LoVo (cell line): ENCODE measurements at places on chromosomes 7 and 10.

DNA sequence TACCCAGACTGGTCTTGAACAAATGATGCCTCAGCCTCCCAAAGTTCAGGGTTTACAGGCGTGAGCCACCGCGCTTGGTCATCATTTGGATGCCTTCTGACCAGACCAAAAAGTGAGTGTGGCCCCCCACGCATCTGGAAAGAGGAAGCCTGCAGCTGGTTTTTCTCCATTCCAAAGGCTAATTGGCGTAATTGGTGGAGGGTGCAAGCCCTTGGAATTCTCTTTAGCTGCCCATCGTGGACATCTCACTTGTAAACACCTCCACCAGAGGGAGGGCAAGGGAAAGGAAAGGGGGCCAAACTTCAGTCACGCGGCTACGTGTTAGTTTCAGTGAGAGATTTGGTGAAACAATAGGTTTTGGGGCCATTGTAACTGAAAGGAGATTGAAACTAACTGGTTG, 4.1 kb upstream of the ARHGAP21 start:
- no peak for DNase-seq

- no peak for DNase-seq
These were observed 23.4 kb downstream of the CBLL1 start for GRCh38 chr7:107767391-107767790.

DNA sequence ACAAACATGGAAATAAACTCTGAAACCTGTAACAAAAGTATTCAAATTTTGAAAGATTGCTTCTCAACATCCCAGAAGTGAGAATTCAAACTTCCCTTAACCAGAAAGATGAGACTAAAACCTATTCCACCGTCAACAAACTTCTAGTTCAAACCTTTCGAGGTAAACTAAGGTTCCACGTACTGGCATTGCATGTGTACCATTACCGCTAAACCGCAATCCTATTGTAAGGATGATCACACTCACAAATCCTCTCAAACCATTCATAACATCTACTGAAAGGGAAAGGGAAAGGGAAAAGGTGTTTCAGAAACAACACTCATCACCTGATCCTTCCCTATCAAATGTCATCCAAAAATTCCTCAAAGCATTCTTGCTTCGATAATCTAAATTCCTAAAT, 3.1 kb downstream of the SMURF1 start:
- no peak for DNase-seq

DNA sequence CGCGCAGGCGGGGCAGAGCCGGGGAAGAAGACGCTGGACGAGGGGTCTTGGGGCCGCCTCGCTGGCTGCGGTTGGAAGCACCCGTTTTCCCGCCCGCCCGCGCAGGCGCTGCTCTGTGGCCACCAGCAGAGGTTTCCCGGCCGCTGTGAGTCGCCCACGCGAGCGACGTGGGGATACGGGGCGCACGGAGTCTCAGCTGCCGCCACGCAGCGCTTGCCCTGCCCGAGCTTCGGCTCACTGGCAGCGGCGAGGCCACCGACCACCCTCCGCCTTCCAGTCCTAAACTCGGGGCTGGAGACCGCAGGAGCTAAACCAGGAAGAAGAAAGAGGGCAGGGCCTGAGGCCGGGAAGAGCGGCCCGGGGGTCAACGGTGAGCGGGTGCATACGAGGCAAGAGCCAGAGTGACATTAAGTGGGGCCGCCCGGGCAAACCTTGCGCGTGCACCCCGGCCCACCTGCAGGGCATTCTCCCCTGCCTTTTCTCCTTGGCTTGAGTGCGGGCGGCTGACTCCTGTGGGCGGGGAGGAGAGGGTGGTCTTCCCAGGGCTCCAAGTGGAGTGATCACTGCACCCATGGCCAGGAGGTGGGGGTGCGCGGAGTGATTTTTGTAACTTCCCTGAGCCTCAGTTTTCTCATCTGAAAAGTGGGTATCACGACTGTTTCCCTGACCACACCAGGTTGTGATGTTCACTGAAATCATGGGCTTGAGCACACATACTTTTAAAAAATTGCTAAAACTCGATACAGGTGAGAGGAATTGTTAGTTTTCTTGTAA, 7.1 kb upstream of the EMX2 start:
- no peak for DNase-seq

DNA sequence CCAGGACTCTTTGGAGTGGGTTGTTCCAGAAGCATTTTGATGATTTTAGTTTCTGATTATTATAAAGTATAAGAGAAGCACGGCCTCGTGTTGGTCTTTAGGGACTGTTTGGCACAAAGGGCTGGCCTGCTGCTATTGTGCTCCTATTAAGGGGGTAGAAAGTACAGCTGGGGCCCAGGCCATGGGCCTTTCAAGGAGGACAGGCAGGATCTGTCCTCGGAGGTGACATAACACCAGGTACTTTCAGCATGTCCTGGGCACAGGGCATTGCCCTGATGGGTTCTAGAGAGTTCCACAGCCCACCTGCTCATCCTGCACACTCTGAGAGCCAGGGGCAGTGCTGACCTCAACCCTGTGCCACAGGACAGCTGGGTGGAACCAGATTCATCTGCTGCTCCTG, 24.9 kb downstream of the STRA8 start:
- no peak for DNase-seq

- DNase-seq, result no peak
These were observed 42.2 kb upstream of the MXI1 start for GRCh38 chr10:110165239-110165638.

- peak; percentile 19 for DNase-seq
These were observed 149.8 kb downstream of the HBP1 start for GRCh38 chr7:107318523-107319160.

DNA sequence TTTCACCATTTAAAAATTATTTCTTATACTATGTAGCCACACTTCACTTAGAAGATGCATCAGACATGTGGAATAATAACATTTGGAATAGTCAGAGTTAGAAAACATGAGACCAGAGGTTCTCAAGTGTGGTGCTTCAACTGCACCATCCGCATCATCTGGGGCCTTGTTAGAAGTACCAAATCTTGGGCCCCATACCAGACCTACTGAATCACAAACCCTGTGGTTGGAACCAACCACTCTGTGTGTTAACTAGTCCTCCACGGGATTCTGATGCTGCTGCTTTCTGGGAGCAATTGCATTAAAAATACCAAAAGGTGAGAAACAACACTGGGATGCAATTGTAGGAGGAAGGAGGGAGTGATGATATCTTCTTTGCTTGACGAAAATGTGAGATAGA, 125.2 kb downstream of the GNAT3 start:
- DNase-seq, result no peak

GRCh38 chr10:44713307-44713706, 197.8 kb upstream of the TMEM72 start:
- DNase-seq, result no peak

DNA sequence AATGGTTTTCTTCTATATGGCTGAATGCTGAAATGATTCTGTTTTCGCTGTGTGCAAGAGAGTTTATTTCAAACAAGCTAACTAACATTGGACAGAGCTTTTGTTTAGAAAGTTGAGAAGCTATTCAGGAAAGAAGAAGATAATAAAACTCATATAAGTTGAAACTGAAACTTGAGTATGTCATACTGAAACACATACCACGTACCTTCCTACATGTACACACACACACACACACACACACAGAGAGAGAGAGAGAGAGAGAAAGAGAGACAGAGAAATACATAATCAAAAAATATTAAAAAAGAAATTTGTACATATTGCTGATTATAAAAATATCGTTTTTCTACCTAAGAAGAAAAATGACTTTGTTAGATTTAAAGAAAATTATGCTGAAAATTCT, 561.9 kb upstream of the KCND2 start:
- DNase-seq, result no peak

GRCh38 chr10:109205929-109206585, 717.3 kb downstream of the XPNPEP1 start:
- peak; percentile 11 for DNase-seq

GRCh38 chr10:15211464-15211979, 43.0 kb upstream of the NMT2 start:
- DNase-seq, result no peak

GRCh38 chr7:77438131-77438530, 22.0 kb upstream of the GSAP start:
- no peak for DNase-seq

- peak; percentile 58 for DNase-seq
These were observed 1.6 kb upstream of the IDI1 start for GRCh38 chr10:1050554-1050953.

DNA sequence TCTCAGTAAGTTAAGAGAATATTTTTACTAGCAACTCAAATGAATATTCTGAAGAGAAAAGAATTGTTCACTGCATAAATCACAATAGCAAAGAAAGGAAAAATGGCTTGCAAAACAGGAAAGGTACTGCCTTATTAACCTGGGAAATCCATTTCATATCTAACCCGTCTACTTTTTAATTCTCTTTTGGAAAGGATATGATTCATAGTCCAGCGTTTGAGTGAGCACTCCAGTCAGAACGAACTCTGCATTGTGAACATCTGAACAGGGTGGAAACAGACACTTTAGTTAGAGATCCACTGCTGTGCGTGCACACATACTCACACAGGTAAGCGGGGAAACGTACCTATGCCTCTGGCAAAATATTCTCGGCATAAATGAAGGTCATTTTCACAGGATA, 56.8 kb downstream of the PAXIP1 start:
- no peak for DNase-seq

DNA sequence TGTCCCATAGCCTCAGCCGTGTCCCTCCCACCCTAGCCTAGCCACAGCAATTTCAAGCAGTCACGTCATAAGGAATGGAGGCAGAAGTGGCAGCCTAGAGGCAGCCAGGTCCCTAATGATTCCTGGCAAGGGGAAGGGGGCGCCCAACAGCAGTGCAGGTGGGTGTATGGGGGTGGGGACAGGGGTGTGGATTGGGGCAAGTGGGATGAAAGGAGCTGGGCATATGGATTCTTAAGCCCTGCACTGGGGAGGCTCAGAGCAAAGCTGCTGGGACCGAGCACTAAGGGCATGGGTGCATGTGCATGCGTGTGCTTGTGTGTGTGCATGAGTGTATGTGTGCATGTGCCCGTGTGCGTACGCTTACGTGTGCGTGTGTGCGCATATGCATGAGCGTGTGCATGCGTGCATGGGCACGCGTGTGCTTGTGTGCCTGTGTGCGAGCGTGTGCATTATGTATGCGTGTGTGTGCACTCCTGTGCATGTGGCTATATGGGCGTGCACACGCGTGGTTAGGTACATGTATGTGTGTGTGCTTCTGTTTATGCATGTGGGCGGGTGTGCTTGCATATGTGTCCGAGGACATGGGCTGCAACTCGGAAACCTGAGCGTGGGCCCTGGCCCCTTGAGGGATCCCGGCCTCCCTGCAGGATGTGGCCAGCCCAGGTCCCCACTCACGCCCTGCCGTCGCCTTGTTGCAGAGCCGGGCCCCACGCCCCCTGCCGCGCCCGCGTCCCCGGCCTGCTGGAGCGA, 34.1 kb downstream of the SH2B2 start:
- no peak for DNase-seq

GRCh38 chr10:89590326-89590725, 54.7 kb downstream of the PANK1 start:
- no peak for DNase-seq

- no peak for DNase-seq
These were observed 35.3 kb downstream of the TRRAP start for GRCh38 chr7:98913612-98914011.

GRCh38 chr7:92622685-92623084, 32.5 kb upstream of the FAM133B start:
- DNase-seq, result no peak

- no peak for DNase-seq
These were observed 12.7 kb upstream of the ATP6V1F start for GRCh38 chr7:128849804-128850490.

GRCh38 chr10:37856881-37857286, 526 bp downstream of the ZNF248 start:
- no peak for DNase-seq

- no peak for DNase-seq
These were observed 493 bp downstream of the ZMIZ2 start for GRCh38 chr7:44748948-44749731.

DNA sequence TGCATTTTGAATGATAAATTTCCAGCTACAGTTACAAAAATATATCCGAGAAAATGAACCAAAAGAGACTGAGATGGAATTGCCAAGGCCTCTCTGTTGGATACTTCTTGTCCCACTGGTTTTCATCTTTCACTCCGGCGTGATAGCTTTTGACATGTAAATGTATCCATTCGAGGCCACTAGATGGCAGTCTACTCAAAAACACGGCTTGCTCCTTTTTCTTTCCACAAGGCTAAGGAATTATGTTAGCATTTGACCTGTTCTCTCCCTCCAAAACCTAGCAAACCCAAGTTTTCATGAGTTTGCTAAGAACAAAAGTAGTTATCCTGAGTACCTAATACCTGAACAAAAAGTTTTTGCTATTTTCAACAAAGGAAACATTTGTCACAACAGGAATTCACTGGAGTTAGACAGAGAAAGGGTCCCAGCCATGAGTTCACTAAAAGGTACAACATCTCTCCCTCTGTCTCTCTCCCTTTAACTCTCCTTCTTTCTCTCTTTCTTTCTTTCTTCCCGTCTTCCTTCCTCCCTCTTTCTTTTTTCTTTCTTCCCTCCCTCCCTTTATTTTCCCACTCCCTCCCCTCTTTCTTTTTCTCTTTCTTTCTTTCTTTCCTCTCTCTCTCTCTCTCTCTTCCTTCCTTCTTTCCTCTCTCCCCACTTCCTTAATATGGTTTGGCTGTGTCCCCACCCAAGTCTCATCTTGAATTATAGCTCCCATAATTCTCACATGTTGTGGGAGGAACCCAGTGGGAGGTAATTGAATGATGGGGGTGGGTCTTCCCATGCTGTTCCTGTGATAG, 207.9 kb upstream of the MYO3A start:
- peak; percentile 52 for DNase-seq

- DNase-seq, result no peak
These were observed 187.4 kb upstream of the GALNT17 start for GRCh38 chr7:70944516-70944915.

DNA sequence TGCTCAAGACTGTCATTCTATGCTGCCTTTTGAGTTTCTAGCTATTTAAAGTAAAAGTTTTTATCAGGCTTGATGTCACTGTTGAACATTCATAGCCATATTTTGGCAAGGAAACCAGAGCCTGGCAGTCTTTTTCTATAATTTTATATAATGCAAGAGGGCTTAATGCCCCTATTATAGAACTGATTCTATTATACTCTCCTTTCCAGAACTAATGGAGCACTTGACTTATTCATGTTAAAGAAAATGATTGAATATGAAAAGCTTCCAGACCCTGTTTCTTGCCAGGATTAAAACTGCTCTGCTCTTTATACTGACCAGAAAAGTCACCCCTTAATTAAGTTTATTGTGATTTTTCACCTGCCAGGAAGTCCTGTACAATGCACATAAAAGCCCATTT, 337.6 kb upstream of the CHRM2 start:
- no peak for DNase-seq

DNA sequence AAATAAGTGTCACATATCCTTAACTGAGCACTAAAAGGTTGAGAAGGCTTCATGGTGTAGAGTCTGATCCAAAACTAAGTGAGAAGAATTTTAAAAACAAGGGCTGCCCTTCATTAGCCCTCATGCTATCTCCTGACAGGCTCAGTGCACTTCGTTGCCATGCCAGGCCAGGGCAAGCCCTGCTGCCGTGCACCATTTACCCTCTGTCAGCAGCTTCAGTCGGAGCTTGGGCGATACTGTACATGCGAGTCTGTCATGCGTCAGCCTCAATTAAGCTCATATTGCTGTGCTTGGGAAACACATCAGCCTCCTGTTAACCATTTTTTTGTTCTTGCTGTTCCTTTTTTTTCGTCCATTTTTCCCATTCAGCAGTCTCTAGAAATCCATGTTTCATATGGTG, 166.6 kb downstream of the VTI1A start:
- DNase-seq, result no peak
